ENCODE measurements at places on chromosomes 1 and 21. TPM values are rescaled to one million over a fixed set of nuclear protein-coding genes. Genes with fewer than 3 reads are reported as not detected.

Gene PEX11B
- polyA plus RNA-seq, result 24.9 TPM

Gene RHBDL2
- 0.45 TPM for polyA plus RNA-seq

Gene SLC22A15
- 0.61 TPM for polyA plus RNA-seq

Gene C1orf210
- polyA plus RNA-seq, result not detected

Gene HRNR
- polyA plus RNA-seq, result 0.49 TPM

Gene GPN2
- polyA plus RNA-seq, result 21.5 TPM

Gene PERM1
- polyA plus RNA-seq, result 2.1 TPM

Gene SPATA46
- polyA plus RNA-seq, result 0.28 TPM

Gene FCRLB
- polyA plus RNA-seq, result 0.45 TPM

Gene BSND
- polyA plus RNA-seq, result 0.07 TPM

Gene KRTAP27-1
- polyA plus RNA-seq, result not detected

Gene IVL
- polyA plus RNA-seq, result not detected

Gene LAX1
- 0.13 TPM for polyA plus RNA-seq

Gene RNF186
- polyA plus RNA-seq, result not detected

Gene ZNF695
- polyA plus RNA-seq, result 1.4 TPM

Gene FASLG
- 0.10 TPM for polyA plus RNA-seq

Gene S100A10
- polyA plus RNA-seq, result 251 TPM

Gene POU3F1
- 0.68 TPM for polyA plus RNA-seq

Gene SLC45A3
- 2.6 TPM for polyA plus RNA-seq

Gene RAB7B
- 10.6 TPM for polyA plus RNA-seq

Gene S100A3
- 0.96 TPM for polyA plus RNA-seq

Gene CELA2A
- not detected for polyA plus RNA-seq

Gene ACADM
- 55.5 TPM for polyA plus RNA-seq
